ENCODE measurements at places on chromosomes 13 and 19.

DNA sequence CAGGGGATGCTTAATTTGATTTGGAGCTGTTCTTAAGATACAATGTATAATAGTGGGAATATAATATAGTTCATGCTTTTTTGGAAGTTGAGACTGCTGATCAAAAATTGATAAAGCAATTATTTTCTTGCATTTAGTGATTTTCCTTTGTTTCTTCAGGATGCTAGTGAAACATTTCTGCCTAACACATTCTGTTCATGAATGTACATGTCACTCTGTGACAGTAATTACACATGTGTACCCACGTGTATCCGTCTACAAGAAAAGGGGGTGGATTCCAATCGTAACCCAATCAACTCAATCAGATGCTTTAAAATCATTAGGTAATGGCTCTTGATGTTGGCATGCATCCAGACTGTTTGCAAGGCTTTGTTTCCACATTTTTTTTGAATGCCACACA, 5.0 kb upstream of the FRY start:
- no peak for DNase-seq

DNA sequence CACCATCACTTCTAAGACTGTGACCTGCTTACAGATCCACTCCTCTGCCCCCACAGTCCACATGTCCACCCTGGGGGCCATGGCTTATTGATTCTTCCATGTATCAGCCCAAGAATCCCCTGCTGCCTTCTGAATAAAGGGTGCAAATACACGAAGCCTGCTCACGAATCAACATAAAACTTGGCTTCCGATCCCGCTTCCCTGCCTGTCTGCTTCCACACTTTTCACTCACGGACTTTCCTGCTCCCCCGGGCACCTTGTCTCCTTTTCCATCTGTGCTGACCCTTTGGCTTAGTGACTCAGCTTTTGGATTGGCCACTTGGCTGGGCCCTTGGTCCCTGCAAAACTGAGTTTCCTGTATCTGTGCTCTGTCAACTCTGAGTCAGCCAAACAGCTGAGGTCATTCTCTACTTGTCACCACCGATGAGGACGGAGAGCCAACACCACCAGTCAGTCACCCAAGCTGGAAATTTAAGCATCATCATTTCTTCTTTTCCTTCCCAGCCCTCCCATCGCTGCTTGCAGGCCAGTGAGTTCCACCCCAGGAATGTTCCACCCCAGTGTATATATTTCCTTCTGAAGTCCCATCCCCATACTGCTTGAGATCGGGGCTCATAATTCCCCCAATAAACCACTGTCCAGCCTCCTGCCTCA, 11.4 kb upstream of the USP12 start:
- no peak for DNase-seq

DNA sequence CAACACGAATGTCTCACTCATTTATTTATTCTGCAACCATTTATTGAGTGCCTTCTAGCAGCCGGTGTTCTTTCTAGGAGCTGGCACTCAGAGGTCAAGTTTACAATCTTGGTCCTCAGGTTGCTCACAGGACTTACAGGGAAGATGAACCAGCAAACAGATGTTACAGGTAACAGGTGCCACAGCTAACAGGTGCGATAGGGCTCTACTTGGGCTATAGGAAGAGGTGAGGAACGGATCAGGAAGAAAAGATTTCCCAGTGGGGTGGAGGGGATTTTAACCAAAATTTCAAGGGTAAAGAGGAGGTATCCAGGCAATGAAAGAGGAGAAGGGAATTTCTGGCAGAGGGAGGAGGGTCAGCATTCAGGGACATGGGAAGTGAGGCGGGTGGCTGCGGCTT, 87.3 kb upstream of the FARP1 start:
- no peak for DNase-seq

DNA sequence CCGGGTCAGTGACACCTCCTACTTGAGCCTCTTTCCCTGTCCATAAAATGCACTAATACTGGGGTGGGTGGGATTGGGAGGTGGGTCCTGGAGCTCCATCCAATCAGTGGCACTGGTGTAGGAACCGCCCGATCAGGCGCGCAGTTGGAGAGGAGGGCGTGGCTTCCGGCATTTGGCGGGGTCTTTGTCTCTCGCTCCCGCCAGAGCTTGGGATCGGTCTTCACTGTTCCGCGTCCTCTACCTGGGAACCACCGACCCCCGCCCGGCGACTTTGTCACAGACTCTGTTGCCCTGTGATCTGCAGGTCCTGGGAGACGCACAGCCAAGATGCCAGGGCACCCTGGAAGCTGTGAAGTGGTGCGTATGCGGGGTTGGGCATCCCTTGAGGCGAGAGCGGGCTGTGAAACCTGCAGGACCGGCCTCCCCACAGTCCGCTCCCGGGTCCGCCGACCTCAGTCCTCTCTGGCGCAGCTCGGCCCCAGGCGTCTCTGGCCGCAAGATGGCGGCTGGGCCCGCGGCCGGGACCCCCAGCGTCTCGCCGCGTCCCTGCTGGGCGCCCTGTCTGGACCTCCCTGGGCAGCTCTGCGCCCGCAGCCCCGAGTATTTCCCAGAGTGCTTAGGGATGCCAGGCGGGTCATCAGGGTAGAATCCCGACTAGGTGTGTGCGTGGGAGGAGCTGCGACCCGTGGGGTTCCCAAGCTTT, 41.6 kb upstream of the ZNF730 start:
- DNase-seq, result no peak

- no peak for DNase-seq
Measured at GRCh38 chr13:76745261-76746200, 140.7 kb downstream of the KCTD12 start.

DNA sequence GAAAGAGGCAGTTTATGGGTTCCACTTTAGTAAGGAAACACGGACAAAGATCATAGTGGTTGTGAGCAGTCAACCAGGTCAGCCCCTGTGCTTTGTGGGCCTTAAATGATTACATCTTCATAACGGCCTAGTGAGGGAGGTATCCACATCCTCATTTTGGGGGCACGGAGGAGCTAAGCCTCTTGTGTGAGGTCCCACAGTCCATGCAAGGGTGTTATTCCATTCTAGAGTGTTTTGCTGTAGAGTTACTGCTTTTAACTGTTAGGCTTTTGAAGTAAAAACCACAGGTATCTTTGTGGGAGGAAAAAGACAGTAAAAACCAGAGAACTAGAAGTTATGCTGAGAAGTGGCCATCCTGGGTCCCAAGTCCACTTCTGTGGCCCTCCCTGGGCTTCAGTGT, 4.0 kb downstream of the NOP53 start:
- DNase-seq, result no peak

DNA sequence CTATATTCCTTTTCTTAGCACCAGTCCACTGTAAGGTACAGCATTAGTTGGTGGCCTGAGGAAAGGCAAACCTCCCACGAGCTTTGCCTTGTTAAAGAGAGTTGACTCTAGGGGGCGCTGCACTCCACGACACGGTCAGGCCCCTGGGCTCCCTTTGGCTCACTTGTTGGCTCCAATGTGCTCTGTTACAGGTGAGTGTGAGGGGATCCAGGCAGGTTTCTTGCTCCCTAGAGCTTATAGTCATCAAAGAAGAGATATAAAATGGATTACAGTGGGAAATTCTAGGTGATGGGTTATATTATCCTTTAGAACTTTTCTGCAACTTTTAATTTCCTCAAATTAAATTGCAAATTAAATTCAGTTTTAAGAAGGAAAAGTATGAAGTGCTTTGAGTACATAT, 3.7 kb downstream of the WDR87 start:
- DNase-seq, result peak; percentile 83

DNA sequence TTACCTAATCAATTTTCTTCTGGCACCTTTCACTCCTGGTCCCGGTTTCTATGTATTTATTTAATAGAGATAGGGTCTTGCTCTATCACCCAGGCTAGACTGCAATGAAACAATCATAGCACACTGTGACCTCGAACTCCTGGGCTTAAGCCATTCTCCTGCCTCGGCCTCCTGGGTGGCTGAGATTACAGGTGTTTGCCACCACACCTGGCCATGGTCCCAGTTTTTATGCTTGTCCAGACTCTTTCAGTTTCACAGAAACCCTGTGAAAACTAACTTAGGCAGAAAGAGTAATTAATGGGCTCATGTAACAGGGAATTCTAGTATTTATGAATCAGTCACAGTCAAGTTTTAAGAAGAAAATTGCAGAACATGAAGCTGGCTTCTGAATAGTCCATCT, 9.0 kb upstream of the STK24 start:
- no peak for DNase-seq

DNA sequence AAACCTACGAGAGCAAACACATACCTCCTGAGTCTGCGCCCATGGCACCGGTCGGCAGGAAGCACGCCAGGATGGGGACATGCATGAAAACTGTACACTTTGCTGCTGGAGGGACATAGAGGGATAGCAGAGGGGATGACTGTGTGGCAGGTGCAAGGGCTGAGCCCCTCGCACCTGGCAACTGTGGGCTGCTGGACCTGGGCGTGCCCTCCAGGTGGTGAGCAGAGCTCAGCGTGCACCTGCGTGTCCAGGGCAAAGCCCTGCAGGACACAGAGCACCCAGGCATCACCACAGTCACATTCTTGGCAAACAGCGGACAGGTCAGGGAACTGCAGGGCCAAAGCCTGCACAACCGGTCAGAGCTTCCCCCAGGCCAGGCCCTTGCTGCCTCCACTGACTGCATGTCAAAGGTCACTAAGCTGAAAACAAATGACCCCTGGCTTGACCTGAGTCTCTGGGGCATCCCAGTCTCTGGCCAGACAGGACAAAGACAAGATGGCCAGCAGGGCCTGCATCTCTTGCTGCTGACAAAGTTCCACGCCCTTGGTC, 9.0 kb upstream of the ISYNA1 start:
- DNase-seq, result no peak

DNA sequence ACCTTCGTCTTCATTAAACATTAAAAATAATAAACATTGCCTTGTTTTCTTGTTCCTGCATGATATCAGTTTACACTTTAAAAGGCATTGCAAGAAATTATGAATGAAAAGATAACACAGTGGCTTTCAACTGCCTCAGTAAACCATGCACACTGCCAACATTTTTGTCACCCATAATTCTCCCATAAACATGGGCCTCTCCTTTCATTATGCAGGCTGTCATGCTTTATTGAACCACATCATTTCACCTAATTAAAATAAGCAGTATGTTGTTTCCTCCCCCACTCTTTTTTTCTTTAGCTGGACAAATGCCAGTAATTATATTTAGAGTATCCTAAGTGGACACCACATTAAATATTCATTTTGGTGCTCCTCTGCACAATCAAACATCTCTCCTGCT, 1566.5 kb upstream of the SLC10A2 start:
- no peak for DNase-seq

DNA sequence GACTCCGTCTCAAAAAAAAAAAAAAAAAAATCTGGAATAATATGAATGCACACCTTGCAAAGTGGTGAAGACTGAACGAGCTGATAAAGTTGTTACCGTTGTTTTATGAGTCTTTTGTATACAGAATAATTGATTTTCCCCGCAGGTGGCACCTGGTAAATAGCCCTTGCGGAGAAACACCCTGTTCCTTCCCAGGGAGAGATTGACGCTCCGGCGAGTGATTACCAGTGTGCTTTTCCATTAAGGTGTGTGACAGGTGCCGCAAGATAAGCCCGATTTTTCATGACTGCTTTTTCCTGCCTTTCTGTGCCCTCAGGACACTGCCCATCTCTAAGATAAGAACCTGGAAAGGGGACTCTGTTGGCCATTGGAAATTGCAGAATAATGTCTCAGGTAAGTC, 943 bp downstream of the ZNF302 start:
- no peak for DNase-seq

GRCh38 chr13:21402586-21403307, 56.4 kb downstream of the ZDHHC20 start:
- no peak for DNase-seq

- peak; percentile 68 for DNase-seq
Measured at GRCh38 chr19:45863840-45864628, at the start of gene FOXA3. FOXA3 (plus strand) TSS chr19:45864326; CDS start chr19:45864457, 131 bp downstream.

- DNase-seq, result no peak
Measured at GRCh38 chr19:38252385-38252784, 3.8 kb downstream of the PPP1R14A start.

GRCh38 chr19:29964171-29964570, 22.1 kb downstream of the URI1 start:
- DNase-seq, result no peak

DNA sequence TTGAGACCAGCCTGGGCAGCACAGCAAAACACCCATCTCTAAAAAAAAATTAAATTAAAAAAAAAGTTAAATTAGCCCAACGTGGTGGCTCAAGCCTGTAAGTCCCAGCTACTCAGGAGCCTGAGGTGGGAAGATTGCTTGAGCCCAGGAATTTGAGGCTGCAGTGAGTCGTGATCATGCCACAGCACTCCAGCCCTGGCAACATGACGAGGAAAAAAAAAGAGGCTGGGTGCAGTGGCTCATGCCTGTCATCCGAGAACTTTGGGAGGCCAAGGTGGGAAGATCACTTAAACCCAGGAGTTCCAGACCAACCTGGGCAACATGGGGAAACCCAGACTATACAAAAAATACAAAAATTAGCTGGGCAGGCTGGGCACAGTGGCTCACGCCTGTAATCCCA, 2.2 kb upstream of the TMEM161A start:
- no peak for DNase-seq

- no peak for DNase-seq
Measured at GRCh38 chr19:49820125-49820524, 2.0 kb downstream of the MED25 start.

DNA sequence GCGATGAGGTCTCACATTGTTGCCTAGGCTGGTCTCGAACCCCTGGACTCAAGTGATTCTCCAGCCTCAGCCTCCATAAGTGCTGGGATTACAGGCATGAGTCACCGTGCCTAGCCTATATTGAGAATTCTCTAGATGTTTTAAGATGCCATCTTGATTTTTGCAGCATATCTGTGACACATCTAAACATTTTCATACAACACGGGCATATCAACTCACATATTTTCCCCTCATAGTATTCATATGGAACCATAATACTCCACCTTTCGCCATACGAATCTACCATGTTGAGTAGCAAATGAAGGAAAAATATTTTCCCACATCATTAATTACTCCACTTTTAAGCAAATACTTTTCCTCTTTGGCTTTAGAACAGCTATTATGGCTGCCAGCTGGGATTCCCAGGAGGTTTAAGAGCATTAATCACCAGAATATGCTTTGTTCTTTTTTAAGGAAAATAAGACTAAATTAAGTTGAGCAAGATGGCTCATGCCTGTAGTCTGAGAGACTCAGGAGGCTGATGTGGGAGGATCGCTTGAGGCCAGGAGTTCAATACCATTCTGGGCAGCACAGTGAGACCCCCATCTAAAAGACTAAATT, 56.9 kb upstream of the GTF2F2 start:
- no peak for DNase-seq
